ENCODE measurements at places on chromosomes 5 and 9.

GRCh38 chr9:81552581-81552991, 136.8 kb downstream of the TLE1 start:
- no peak for DNase-seq

GRCh38 chr9:134088063-134088725, 20.4 kb upstream of the BRD3 start:
- DNase-seq: no peak

DNA sequence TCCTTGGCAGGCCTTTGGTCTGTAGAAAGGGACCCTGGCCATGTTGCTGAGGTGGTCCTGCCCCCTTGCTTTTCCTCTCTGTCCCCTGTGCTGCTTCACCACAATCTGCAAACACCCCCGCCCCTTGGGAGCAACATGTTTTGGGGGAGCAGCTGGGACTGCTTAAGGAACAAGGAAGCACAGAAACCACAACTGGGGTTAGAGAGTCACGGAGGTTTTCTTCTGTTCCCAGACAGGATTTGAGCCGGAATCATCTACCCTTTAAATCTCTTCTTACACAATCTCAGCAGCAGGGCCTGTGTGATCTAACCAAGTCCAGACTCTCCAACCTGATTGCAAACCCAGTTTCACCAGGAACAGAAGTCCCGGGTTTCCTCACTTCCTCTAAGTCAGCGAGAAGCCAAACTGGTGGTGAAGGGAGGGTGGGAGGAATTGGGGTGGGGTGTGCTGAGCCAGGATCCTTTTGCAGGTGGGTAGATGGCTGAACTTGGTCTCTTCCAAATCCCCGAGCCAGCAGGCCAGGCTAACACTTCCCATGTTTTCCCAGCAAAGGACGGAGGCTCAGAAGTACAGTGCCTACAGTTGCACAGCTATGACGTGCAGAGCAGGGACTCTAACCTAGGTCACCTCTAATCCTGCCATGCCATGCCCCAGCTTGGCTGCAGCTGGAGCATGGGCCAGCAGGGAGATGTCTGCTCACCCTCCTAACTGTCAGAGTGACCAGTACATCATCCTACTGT, 25.0 kb downstream of the SH3PXD2B start:
- no peak for DNase-seq

DNA sequence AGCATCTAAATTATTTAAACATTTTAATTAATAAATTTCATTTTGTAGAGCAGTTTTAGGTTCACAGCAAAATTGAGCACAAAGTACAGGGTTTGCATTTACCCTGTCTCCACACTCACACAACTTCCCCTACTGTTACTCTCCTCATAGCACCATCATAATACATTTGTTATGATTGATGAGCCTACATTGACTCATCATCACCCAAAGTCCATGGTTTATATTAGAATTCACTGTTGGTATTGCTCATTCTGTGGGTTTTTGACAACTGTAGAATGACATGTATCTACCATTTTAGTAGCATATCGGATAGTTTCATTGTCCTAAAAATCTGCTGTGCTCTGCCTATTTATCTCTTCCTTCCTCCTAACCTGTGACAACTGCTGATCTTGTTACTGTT, 411.1 kb upstream of the MPDZ start:
- no peak for DNase-seq

DNA sequence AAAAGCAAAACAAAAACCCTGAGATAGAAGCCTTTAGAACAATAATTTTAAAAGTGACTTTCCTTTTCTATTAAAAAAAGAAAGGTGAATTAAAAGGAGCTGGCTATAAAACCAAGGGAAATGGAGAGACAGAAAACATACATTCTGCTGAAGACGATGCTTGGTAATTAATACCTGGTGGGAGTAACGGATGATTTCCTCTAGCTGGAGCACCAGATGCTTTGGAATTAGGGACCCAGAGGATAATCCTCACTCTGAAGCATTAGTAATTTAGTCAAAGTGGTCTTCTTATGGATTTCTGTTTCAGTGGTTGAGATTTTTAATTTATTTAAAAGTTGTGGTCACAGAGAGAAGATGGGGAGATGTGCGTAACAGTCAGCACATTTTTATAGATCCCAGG, 982.5 kb downstream of the TLE4 start:
- DNase-seq: no peak

GRCh38 chr5:134436523-134437339, 25.1 kb upstream of the CDKN2AIPNL start:
- peak; percentile 79 for DNase-seq

- DNase-seq: no peak
Measured at GRCh38 chr5:99191206-99191745, 262.5 kb upstream of the CHD1 start.

DNA sequence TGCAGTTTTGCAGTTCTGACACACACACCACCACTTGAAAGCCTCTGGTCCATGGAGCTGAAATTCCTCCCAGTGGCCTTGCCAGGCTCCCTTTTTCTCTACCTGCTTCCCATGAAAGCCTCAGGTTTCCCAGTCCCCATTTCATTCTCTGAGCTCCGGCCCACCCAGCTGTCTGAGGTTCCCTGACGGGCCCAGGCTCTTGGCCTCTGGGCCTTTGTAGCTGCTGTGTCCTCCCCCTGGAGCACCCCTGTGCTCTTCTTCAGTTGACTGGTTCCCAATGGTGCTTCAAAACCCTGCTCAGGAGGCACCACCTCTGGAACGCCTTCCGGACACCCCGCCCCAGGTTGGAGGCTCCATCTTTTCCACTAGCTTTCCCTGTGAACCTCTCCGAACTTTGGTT, 155.9 kb upstream of the SHB start:
- DNase-seq: no peak

GRCh38 chr5:170145462-170145861, 39.8 kb downstream of the FOXI1 start:
- DNase-seq: no peak

DNA sequence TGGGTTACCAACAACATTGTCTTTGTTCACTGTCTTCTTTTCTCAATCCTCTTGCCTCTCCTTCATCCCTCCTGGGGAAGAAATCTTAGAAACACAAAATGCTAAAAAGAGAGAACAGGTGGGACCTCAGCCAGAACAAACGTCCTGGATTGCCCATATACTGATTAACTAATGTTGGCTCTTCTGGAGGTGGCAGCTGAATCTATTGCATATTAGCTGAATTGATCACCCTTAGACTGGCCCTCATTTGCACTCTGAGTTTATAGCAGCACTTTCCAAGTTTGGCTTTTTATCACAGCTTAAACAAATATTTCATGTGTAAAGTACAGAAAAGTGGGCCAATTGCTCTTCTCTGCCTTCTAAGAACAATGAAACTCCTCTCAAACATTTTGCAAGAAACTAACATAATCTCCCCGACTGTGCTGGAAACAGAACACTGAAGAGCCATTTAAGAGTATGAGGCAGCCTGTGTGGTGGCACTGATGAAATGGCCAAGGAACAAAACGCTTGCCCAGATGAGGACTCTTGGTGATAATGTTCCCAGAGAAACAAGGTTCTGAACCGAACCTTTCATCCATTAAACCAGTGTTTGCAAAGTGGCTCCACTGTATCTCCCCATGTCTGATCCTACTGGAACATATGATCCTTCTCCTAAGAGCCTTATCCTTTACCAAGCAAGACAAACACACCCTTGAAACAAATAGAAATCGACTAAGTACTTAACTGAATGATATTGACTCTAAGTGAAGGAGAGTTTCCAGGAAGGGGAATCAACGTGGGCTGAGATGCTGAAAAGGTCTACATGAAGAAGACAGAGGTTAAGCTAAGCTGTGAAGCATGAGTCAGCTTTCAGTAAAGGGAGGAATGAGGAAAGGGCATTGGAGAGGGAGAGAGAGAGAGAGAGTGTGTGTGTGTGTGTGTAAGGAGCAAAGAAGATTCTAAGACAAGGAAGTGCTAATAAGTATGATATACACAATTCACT, 83.2 kb upstream of the LIFR start:
- no peak for DNase-seq

GRCh38 chr9:68750255-68750654, 45.2 kb downstream of the PIP5K1B start:
- no peak for DNase-seq

- peak; percentile 43 for DNase-seq
Measured at GRCh38 chr9:113853333-113853732, 22.8 kb upstream of the ZNF618 start.

- DNase-seq: no peak
Measured at GRCh38 chr9:76417394-76417793, 23.2 kb upstream of the RFK start.

DNA sequence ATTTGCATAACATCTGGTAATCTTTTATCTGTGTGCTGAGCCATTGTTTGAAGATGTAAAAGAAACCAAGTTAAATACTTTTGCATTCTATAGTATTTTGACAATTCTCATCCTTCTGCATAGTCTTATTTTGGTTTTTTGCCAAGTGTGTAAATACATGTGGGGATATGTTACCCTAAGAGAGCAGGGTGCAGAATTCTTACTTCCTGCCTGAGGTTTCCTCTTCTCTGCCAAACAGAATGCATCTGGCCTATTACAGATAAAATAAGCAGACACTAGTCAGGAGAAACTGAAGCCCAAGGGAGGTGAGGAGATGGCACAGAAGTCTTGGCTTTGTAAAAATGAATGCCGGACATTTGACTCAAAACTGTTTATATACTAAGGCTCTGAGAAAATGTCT, 462.1 kb downstream of the TMEM38B start:
- no peak for DNase-seq

GRCh38 chr5:148820461-148821395, 5.7 kb upstream of the ADRB2 start:
- DNase-seq: no peak

- no peak for DNase-seq
Measured at GRCh38 chr9:129698254-129698757, 32.9 kb downstream of the PRRX2 start.

DNA sequence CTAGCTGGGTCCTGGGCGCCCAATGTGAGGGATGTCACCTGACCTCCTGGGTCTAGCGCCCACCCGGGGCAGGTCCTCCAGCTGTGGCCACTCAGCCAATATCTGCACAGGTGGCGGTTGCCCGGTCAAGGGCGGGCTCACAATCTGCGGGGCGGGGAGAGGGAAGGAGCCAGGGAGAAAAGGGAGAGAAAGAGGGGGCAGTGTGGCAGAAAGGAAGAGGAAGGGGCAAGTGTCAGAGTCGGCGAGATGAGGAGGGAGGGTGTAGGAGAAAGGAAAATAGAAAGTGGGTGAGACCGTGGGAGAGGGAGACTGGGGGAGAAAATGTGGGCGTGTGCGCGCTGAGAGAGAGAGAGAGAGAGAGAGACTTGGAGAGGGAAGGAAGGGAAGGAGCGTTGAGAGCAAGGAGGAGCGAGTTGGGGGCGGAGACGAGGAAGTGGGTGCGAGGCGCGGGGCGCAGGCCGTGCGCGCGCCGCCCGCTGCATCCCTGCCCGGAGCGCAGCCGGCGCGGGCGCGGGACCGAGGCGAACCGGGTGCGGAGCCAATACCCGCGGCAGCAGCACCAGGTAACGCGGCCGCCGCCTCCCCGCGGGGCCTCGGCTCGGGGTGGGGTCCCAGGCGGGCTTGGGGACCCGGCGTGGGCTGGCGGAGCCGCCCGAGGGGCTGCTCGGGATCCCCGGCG, at the start of gene HRH2:
Gene HRH2 (plus strand): TSS at position 479 of the 679 bp plus-strand sequence. CDS start 25,163 bp downstream, outside the sequence.
- DNase-seq: no peak

GRCh38 chr9:98688710-98689495, 19.8 kb downstream of the GABBR2 start:
- no peak for DNase-seq
